ENCODE measurements at places on chromosomes 4 and X.

- DNase-seq, result no peak
These were observed 67.7 kb upstream of the PJA1 start for GRCh38 chrX:69232945-69233344.

- DNase-seq, result no peak
These were observed 127.9 kb upstream of the PCDH18 start for GRCh38 chr4:137660211-137660610.

- no peak for DNase-seq
These were observed 97.5 kb downstream of the ANK2 start for GRCh38 chr4:113146876-113147358.

DNA sequence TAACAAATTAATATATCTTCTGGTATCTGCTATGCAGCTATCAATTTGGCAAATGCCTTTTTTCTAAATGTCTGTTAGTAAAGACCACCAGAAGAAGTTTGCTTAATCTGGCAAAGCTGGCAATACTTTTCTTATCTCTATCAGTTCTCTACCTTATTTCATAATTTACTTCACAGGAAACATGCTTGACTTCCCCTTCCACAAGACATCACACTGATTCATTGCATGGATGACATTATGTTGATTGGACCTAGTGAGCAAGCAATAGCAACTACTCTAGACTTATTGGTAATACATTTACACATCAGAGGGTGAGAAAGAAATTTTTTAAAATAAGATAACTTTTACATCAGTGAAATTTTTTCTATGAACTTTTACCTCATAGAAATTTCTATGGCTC is 66.0 kb upstream of the RLIM start:
- DNase-seq, result no peak

- no peak for DNase-seq
These were observed at the start of gene DUSP9 for GRCh38 chrX:153646620-153647373. DUSP9 (plus strand) TSS chrX:153647203; CDS start chrX:153647954, 751 bp downstream.

- DNase-seq, result no peak
These were observed 11.3 kb downstream of the GC start for GRCh38 chr4:71772592-71772991.
